Left renal pelvis (tissue), 4 donors: ENCODE measurements at places on chromosomes 4 and X. TPM values are rescaled to one million over a fixed set of nuclear protein-coding genes. Genes with fewer than 3 reads are reported as not detected.

The RBMXL3 gene
- polyA plus RNA-seq = not detected

GRCh38 chr4:25727711-25728493 is 72.3 kb downstream of the SLC34A2 start:
- no peak for DNase-seq

DNA sequence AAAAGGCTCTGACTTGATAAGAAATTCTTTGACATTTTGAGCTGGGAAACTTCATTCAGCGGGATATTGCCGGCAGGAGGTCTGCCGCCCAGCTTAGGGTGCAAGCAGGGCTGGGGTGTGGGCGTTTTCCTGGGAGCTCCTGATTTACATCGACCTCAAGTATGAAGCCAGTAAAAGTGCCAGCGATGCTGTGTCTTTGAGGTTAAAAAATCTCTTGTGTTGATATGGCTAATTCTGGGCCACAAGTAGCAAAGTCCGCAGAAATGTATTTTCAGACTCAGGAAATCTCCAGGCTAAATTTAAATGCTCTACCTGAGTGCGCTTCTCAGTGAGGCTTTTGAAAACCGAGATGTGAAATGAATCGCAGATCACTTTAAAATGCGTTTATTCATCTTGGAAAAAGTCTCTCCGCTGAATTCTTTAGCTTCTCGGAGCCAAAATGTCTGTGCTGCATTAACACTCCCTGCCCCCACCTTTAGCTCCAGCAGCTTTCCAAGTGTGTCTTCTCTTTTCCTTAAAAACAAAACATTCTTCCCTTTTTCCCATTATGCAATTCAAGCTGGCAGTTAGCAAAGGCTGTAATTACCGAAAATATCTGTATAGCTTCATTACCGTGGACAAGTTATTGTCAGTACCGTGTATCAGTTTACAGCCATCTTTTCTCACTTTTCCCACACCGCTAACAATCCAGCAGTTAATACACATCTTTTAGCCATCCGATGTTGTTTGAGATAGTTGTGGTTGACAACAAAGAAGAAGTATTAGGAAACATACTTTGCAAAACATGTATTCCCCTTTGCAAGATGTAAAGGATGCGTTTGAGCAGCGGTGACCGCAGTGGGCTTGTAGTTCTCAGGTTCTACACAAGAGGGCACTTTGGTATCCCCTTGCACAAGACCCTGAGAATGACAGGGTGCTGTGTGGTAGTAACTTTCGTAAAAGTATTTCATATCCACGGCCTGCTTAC is 136.0 kb upstream of the STX18 start:
- DNase-seq = no peak

- no peak for DNase-seq
These were observed 76.8 kb upstream of the PSAPL1 start for GRCh38 chr4:7511525-7511924.

- DNase-seq = no peak
These were observed 30.3 kb downstream of the TLR10 start for GRCh38 chr4:38752372-38752940.

GRCh38 chr4:55321707-55322264 is 24.3 kb upstream of the SRD5A3 start:
- peak; percentile 62 for DNase-seq

GRCh38 chr4:1813915-1814314 is 20.8 kb downstream of the FGFR3 start:
- no peak for DNase-seq

DNA sequence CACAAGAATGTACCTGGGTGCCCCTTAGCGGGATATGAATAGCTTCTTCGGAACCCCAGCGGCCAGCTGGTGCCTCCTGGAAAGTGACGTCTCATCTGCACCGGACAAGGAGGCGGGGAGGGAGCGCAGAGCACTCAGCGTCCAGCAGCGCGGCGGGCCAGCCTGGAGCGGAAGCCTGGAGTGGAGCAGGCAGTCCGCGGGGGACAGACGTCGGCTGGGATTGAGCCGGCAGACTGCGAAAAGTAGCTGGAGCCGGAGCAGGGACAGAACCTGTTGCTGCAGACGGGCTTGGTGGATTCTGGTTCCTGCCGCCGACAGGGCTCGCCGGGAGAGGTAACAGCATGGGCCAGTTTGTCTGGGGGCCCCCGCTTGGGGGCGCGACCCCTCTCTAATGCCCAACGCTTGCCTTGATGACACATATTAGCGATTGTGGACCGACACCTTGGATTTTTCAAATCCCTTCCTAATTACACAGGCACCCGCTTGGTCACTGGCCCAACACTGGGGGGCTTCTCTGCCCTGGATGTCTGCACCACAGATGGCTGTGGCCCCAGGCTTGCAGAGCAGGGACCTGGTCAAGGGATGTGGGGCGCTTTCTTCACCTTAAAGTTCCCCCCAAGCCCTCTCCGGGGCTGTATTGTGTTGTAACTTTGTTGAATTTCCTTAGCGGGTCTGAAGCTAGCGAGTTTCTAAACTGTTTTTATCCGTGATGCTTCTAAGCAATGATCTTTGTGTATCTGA is at the start of gene NPFFR2:
Gene NPFFR2 (plus strand): TSS at position 133 of the 741 bp plus-strand sequence. CDS start 96,592 bp downstream, outside the sequence.
- DNase-seq = no peak

DNA sequence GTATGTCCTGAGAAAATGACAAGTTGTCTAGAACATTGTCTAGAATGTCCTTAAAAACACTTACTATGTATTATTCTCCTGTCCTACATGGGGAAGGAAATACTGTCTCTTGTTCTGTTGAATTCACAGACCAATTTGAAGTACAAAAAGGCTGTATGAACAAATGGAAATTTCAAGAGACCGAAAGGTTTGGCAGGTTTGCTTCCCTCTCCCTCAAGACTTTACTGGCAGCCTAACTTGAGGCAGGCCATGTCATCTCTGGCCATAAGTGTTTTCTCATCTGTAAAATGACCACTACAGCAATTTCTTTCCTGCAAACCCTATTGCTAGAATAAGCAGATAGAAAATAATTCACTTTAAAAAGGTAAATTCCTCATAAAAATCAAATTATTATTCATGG is 191.2 kb upstream of the BMP3 start:
- DNase-seq = no peak

The MAGEA1 gene
- not detected for polyA plus RNA-seq

The DCAF8L2 gene
- not detected for polyA plus RNA-seq

- DNase-seq = no peak
These were observed 15.7 kb downstream of the HELT start for GRCh38 chr4:185033950-185034349.

DNA sequence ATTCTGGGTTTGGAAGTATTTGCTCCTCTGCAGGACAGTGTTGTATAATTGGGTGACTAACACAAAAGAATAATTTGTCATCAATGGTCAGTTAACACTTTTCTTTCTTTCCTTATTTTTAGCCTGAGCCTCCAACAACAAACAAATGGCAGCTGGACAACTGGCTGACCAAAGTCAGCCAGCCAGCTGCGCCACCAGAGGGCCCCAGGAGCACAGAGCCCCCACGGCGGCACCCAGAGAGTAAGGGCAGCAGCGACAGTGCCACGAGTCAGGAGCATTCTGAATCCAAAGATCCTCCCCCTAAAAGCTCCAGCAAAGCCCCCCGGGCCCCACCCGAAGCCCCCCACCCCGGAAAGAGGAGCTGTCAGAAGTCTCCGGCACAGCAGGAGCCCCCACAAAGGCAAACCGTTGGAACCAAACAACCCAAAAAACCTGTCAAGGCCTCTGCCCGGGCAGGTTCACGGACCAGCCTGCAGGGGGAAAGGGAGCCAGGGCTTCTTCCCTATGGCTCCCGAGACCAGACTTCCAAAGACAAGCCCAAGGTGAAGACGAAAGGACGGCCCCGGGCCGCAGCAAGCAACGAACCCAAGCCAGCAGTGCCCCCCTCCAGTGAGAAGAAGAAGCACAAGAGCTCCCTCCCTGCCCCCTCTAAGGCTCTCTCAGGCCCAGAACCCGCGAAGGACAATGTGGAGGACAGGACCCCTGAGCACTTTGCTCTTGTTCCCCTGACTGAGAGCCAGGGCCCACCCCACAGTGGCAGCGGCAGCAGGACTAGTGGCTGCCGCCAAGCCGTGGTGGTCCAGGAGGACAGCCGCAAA is 106.0 kb downstream of the KLHL8 start:
- no peak for DNase-seq

GRCh38 chr4:168630445-168631187 is 133.8 kb downstream of the PALLD start:
- no peak for DNase-seq

DNA sequence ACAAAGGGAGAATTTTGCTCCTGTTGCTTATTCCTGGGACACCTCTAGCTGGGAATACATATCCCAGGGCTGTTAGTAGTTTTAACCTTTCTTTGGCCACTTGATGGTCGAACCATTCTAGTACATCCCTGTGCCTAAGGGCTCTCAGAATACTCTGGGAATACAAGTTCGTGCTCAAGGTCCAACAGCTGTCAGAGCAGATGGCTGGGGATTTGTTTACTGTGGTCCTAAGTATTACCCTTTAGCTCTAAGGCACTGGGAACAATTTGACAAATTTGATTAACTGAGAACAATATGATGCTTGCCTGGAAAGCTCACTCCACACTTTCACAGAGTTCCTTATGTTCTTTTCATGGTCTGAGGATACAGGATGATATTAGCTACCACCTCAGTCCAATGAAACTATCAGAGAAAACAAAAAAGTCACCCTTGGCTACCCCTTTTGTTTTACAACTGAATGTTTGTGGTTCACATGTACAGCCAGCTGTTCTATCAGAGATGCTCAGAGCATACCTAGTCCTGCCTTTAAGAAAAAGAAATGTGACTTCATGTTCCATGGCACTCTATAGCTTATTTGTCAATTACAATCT is 47.4 kb upstream of the PHOX2B start:
- DNase-seq = no peak

DNA sequence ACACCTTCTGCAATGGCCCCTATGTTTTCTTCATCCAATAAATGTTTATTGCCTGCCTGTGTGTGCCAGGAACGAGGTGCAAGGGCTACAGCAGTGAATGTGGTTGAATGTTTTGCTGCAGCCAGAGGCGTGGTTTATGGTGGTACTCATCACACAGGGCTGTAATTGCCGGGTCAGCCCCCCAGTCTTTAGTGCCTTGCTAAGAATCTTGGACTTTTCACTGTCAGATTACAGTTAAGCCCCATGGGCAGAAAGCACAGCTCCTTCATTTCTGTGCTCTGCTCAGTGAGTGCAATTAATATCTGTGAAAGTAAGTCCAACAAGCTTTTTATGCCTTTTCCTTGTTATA is 67.8 kb downstream of the TAPT1 start:
- DNase-seq = no peak

The SSX4 gene
- polyA plus RNA-seq = not detected

GRCh38 chr4:26992657-26993361 is 132.2 kb downstream of the STIM2 start:
- no peak for DNase-seq

The PABPC5 gene
- 8.6 TPM for polyA plus RNA-seq

GRCh38 chr4:169117591-169118081 is 107.6 kb upstream of the CBR4 start:
- no peak for DNase-seq

The GAGE12E gene
- not detected for polyA plus RNA-seq

- no peak for DNase-seq
These were observed 557 bp upstream of the KDR start for GRCh38 chr4:55125763-55126541.

The TASL gene
- 0.47 TPM for polyA plus RNA-seq

The HTRA3 gene
- polyA plus RNA-seq = 8.8 TPM

- no peak for DNase-seq
These were observed 368.8 kb downstream of the ANKRD50 start for GRCh38 chr4:124343661-124344171.

DNA sequence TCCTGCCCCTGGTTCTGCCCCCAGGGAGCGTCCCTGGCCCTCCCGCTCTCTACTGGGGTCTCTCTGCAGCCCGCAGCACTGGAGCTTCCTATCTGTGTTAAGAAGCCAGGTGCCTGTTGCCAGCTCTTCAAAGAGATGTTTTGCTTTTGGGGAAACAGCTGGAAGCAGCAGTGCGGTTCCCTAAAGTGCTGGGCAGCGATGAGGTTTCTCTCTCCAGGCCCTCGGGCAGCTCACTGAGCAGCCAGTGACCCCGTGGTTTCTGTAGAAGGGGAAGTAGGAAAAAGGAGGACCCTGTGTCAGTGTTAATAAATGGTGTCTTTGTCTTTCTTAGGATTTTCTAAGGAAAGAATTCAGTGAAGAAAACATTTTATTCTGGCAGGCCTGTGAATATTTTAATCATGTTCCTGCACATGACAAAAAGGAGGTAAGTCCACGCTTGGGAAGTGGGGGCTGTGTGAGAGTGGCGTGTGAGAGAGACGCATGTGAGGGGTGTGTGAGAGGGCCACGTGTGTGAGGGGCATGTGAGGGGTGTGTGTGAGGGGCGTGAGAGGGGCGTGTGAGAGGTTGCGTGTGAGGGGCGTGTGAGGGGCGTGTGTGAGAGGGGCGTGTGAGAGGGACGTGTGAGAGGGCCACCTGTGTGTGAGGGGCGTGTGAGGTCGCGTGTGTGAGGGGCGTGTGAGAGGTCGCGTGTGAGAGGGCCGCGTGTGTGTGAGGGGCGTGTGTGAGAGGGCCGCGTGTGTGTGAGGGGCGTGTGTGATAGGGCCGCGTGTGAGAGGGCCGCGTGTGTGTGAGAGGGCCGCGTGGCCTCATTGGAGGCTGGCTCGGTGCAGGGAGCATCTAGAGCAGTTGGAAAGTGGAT is 27.1 kb upstream of the HGFAC start:
- DNase-seq = no peak

GRCh38 chr4:40622913-40623312 is 6.8 kb downstream of the RBM47 start:
- DNase-seq = no peak

- no peak for DNase-seq
These were observed 6.0 kb downstream of the UGT2B17 start for GRCh38 chr4:68570122-68570507.

DNA sequence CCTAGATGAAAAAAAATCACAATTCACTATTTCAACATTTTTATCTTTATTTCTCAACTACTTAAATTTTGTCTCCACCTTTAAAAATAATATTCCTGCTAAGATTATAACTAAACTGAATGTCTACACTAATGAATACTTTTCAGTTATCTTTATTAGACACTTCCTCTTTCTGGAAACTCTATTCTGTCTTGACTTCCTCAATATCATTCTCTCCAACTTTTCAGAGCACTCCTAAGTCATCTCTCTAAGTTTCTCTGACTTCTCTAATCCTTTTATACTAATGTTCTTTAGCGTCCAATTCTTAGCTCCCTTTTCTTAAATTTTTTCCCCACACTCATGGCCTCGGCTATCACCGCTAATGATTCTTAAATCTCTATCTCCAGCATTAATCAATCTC is 374.2 kb downstream of the FBXO8 start:
- no peak for DNase-seq

GRCh38 chr4:24470666-24471485 is 113.5 kb downstream of the DHX15 start:
- DNase-seq = no peak

GRCh38 chrX:55867708-55868107 is 150.2 kb downstream of the RRAGB start:
- DNase-seq = no peak

DNA sequence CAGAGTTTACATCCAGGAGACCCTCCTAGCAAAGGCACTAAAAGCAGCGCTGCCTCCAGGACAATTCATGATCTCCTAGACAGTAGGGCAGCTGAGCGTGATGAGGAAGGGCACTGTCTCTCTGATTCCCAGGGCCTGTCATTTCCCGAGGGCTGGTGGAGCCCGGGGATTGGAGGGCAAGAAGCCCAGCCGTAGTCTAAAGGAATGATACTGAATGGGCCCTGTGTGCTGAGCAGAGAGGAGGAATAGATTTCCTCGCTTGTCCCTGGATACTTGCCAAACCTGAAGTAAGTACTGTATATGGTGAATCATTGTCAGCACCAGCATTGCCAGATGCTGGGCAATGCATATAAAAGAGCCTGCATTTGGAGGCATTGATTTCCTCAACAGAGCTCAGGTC is 88.0 kb upstream of the SLITRK2 start:
- DNase-seq = no peak

- no peak for DNase-seq
These were observed 29.7 kb upstream of the SLC25A6 start for GRCh38 chrX:1421433-1422134.
